ENCODE measurements at places on chromosomes 12 and 14.
A peak's percentile ranks its signal among the peaks of the same experiment; 100 is the strongest.

DNA sequence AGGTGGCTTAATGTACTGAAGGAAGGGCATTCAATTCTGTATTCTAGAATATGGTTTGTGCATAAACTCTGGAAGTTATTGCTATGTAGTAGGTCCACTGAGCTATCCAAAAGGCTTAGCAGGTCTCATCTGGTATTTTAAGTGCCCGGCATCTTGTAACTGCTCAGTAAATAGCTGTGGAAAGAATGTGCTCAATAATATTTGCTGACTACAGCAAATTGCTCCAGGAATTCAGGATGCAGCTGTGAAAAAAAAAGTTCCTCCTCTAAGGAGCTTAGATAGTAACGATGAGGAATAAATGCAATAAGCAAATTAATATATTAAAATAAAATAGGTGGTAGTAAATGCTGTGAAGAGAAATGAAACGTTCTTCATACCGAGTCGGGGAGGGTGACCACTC, 857.1 kb downstream of the AACS start:
- DNase-seq: no peak

DNA sequence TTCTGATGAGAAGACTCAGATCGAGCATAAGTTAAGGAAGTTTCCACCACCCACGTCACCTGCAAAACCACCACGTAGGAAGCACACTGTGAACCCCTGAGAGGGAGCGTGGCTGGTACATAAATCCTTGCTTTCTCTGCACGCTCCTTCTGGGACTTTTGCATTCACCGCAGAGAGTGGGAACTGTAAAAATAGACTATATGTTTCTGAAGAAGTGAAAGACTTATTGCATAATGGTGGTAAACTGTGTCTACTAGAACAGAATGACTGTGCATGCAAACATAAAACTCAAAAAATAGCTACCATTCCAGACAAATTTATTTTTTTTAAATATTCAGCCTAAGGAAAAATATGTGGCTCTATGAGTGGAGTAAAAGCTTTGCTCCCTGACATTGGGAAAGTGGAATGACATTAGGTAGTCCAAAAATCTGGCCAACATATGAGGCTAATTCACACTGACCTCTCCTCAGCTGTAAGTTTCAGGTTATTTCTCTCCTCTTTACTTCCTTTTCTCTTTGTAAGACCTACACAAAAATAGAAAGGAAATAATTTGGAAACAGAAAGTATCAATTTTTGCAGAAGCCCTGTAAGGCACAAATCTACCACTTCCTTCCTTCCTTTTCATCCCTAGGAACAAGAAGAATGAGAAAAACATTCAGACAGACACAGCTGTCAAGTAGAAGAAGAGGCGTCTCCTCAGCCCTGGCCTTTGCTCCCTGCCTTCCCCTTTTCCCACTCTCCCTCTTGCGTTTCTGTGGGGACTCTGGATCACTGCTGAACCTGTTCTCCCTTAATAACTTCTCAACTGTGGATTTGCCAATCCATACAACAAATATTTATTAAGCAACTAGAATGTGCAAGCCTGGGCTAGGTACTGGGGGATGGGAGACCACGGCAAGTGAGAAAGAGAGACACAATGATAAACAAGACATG, 264.3 kb upstream of the FOXN3 start:
- no peak for DNase-seq

- DNase-seq: no peak
These were observed 1.5 kb upstream of the AMN start for GRCh38 chr14:102920998-102921304.

DNA sequence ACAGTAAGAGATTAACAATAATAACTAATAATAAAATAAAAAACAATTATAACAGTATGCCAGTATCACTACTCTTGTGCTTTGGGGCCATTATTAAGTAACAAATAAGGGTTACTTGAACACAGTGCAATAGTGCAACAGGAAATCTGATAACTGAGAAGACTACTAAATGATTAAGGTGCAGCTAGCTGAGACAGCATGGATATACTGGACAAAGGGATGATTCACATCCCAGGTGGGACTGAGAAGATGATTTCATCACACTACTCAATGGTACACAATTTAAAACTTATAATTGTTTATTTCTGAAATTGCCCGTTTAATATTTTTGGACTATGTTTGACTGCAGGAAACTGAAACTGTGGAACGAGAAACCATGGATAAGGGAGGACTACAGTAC, 168.6 kb upstream of the ABCD2 start:
- no peak for DNase-seq

DNA sequence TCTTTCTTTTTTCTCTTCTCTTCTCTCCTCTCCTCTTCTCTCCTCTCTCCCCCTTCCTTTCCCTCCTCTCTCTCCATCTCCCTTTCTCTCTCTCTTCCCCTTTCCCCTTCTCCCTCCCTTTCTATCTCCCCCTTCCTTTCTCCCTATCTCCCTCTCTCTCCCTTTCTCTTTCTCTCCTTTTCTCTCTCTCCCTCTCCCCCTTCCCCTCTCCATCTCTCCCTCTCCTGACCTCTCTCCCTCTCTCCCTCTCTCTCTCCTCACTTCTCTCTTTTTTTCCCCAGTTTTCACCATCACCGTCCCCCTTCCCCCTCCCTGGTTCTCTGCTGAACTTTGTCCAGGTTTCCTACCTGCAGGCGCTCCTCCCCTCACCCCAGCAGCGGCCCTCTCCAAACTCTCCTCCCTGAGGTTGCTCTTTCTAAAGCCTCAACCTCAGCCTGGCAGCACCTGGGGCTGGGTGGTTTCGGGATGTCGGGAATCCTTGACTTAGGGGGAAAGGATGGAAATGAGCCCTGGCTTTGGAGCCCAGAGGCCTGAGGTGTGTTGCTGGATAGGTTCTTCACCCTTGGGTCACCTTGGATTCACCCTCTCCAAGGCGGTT, 14.7 kb upstream of the TBX3 start:
- no peak for DNase-seq

- DNase-seq: no peak
These were observed 215.7 kb downstream of the KIF21A start for GRCh38 chr12:39227218-39227617.

- peak; percentile 56 for DNase-seq
These were observed 9.6 kb upstream of the NEMF start for GRCh38 chr14:49862089-49862673.

GRCh38 chr12:48005750-48006021, 1.4 kb upstream of the COL2A1 start:
- DNase-seq: no peak

GRCh38 chr12:30975581-30975980, 49.0 kb downstream of the TSPAN11 start:
- DNase-seq: no peak

DNA sequence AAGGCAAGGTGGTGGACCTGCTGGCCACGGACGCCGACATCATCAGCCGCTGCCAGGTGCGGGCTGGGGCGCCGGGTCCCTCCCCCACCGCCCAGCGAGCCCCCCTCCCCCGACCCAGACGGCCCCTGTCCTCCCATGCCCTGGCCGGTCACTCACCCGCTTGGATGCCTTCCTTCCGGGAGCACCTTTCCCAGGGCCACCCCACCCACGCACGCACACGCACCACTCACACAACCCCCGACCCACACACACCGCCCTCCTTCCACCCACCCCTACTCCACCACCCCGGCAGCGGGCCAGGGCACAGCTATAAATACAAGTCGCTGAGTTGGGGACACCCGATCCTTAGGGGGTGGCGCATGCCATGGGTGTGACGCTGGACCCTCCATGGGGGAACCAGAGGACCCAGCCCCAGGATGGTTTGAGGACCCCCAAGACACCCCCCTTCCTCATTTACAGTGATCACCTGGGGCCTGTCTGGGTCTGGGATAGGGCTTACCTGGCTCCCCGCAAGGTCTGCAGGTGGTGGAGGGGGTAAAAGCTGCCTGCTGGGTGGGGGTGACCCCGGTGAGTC, 465 bp downstream of the ADSS1 start:
- DNase-seq: no peak

DNA sequence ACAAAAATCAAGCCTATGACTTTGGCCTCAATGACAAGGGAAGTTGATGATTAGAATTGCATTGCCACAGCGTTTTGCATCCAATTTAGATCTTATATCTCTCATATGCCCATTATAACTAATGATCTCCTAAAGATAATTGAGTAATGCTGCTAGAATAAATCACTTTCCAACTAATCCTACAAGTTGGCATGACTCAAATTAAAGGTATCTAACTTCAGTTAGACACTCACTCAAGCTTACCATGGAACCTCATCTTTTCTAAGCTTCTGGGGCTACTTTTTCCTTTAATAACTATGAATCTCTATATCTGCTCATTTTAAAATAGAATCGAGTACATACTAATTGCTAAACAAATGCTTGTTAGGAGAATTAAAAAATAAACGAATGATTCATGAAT, 427.8 kb downstream of the BTG1 start:
- DNase-seq: no peak

- peak; percentile 48 for DNase-seq
These were observed 1.5 kb downstream of the CAPRIN2 start for GRCh38 chr12:30753233-30753632.

DNA sequence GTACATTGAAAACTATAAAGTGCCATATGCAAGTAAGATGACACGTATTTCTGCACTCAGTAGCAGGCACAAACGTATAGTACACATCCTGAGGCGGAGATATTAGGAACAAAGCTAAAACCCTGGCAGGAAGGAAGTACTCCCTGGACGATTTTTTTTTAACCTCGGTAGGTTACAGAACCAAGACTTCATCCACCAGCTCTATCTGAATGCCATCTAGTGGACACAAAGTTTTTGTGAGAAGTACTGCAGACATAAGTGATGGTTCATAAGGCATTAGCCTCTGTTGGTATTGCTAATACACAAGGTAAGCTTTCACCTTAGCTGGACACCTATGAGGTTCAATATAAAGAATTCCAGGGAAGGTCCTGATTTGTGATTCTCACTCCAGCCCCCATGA, 83.0 kb upstream of the CCDC196 start:
- peak; percentile 40 for DNase-seq

GRCh38 chr14:30420515-30420914, 138.4 kb upstream of the G2E3 start:
- DNase-seq: no peak

- peak; percentile 83 for DNase-seq
These were observed at the start of gene IFI27L2 for GRCh38 chr14:94129111-94129757. IFI27L2 (minus strand) TSS chr14:94129604; CDS start chr14:94129564, 40 bp downstream.

GRCh38 chr12:18457362-18457761, 196.0 kb downstream of the PIK3C2G start:
- DNase-seq: no peak

DNA sequence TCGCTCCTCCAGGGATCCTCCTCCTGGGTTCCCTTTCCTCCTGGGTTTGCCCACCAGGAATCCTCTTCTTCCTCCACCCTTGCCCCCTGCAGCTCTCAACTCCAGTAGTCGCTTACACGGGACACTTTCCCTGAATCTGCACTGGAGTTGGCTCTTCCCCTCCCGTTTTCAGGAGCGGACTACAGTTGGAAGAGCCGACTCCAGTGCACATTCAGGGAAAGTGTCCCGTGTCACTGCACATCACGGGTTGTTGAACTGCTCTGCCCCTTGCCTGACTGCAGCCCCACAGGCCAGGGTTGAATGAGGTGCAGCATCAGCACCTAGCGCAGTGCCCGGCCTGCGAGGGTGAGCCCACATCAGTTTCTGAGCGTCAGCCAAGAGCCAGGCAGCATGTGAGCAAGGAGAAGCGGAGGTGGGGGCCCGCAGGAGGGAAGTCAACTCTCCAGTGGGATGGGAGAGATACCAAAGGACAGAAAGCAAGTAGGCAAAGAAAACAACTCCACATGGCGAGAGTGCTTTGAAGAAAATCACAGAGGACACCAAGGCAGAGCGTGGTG, 13.1 kb downstream of the RAPGEF3 start:
- no peak for DNase-seq

GRCh38 chr12:49335118-49335954, 1.7 kb downstream of the C1QL4 start:
- DNase-seq: no peak

All from RWPE1 (cell line).